ENCODE measurements at places on chromosomes 2 and 18.

DNA sequence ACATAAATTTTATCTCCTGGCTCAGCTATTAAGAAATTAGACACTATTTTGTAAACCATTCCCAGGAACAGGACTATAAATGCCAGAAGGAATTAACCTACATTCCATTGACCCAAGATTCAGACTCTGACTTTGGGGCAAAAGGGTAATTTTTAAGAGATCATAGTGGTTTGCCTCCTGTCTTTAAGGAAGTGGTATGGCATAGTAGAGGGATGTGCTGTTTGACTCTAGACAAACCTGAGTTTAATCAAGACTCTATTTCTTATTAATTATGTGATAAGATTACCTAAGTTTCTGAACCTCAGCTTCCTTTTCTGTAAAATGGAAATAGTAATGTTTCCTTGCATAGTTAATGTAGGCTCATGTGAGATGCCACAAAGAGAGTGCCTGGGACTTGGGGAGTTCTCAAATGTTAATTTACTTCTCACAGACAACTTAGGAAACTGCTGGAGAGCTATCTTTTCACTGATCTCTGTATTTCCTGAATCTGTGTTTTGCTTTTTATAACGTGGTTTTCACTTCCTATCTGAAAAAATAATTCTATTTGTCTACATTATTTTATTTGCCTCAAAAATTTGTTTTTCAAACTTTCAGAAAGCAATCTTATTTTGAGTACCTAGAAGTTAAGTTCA is 11.9 kb upstream of the SLC40A1 start:
- DNase-seq: no peak

- DNase-seq: no peak
Measured at GRCh38 chr2:8217468-8218030, 464.3 kb upstream of the ID2 start.

DNA sequence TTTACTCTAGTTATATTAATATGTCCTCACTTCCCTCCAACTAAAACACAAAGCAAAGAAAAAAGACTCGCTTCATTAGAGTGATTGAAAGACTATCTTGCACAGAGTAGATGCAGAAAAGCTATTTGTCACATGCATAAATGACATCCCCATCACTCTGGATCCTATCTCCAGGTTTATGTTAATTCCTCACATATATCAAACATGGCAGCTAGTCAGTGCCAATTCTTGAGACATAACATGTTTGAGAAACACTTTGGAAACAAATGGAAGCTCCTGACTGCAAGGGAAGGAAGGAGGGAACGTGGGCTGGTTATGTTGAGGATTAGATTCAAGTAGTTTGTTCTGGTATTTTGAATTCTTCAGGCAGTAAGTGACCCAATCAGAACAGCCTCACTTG is 89.8 kb upstream of the BCL2L11 start:
- DNase-seq: no peak

- no peak for DNase-seq
Measured at GRCh38 chr18:80259610-80260009, 12.3 kb upstream of the PARD6G start.

DNA sequence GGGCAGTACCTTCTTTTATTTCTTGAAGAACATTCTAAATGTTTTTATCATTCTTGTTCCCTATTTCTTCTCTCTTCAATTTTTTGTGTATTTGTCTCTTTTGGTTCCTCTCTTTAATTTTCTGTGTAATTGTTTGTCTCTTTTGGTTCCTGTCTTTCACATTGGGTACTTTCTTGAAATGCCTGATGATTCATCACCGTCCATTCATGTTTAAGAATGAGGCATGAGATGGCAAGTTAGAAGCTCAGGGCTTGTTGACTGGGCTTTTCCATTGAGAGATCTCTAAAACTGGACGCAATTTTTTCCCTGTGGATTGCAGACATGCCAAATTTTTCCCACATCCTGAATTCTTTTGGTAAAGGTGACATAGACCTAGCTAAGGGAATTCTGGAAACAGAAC is 33.7 kb upstream of the IL1R2 start:
- no peak for DNase-seq

DNA sequence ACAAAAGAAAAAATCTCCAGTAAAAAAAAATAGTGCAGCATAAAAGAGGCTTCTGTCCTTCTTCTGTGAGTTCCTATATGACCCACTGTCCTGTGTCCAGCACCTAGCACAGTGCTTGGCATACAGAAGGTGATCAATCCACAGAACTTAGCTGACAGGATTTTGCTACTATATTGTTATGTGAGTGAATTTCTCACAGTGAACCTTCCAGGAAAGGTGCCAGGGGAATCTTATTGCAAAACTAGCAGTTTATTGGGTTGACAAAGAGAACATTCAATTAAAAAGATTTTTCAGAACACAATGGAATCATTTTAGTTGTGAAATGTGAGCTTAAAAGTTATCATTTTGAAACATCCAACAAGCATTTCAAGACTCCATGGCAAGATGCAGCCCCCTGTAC is 12.4 kb upstream of the TRIB2 start:
- no peak for DNase-seq

DNA sequence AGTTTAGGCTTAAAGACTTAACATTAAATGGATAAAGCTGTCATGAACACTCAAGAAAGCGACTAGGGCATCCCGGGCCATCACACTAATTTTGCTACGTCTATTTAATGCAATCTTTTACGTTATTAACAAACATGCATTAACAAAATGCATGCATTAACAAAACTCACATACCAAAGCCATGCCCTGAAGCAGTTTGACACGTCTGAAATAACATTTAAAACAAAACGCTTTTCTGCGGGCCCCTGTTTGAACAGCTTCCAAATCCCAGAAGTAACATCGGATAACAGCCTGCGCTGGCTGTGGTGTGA is 458 bp downstream of the B4GALT6 start:
- no peak for DNase-seq

DNA sequence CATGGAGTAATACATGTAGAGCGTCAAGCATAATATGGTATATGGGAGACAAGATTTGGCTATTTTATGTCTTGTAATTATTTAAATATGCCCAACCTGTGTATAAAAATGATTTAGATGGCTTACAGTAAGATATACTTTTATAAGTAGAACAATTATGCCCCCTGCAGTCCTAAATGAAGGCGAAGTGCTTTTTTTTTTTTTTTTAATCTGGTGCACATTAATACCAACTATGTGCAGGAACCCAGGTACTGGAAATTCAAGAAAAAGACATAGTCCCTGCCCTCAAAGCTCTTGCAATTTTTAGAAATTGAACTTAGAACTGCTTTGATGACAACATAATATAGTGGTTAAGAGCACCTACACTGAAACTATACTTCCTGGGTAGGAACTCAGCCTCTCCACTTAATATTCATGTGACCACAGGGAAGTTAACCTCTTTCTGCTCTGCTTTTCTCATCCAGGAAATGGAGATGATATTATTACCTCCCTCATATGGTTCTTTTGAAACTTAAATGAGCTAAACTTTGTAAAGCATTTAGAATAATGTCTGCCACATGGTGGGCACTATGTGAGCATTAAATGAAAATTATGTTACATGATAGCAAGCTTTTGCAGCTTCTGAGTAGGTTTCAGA is 38.1 kb downstream of the AFTPH start:
- DNase-seq: no peak

GRCh38 chr2:26076001-26076587 is 42.2 kb downstream of the RAB10 start:
- DNase-seq: no peak

DNA sequence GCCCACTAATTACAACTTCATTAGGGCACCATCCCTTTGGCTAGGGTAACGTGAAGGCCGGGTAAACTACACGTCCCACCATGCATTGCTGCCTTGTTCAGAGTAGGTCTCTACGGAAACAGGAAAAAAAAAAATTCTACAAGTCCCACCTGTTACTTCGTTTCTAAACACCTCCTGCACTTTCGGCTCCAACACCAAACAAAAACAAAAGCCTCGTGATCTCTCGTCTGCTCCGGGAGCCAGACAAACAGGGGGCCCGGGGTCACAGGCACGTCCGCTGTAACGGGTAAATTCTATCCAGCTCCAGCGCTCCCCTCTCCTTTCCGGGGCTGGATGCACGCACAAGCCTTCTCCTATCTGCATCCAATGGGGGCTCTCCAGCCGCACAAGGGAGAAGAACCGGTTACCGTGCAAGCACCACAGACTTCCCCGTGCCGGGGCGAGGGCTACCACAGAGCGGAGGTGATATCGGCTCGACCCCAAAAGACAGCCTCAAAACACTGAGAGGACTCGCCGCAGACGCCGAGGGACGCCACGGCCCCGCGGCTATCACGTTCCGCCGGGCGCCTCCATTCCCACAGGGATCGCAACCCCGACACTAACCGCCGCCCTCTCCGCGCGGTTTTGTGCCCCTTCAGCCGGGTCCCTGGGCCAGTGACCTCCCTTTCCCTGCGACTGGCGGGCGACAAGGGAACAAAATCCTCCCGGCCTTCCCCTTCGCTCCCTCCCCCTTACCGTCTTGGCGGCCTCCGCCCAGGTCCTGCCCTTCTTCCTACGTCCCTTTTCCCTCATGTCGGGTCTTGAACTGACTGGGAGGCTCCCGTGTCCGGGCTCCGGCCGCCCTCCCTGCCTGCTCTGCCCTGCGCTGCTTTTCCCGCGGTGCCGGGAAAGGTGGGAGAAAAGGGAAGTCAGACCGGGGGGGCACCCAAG is 591 bp downstream of the ASXL2 start:
- DNase-seq: peak; percentile 24

GRCh38 chr2:121298476-121298875 is 13.5 kb upstream of the TFCP2L1 start:
- no peak for DNase-seq

- DNase-seq: no peak
Measured at GRCh38 chr2:107681936-107682335, 144.8 kb upstream of the RGPD4 start.

DNA sequence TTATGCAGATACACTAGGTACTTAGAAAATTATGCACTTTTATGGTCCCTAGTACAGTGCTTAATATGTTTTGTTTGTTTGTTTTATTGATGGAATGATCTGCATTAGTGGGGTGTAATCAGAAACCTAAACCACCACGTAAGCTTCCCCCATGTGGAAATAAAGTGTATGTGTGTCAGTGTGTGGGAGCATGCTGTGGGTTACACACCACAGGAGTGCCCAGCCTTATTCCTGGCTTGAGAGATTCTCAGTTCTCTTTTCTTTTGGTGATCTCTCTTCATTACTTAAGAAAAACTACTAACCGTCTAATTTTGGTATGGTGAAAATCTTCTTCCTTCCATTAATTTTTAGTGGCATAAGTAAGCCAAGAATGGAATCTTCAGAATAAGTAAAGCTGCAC is 398.6 kb downstream of the DCDC2C start:
- no peak for DNase-seq

- DNase-seq: no peak
Measured at GRCh38 chr2:17827785-17828184, 11.5 kb downstream of the MSGN1 start.

GRCh38 chr18:74806700-74807416 is 209.2 kb downstream of the ZNF407 start:
- no peak for DNase-seq

- DNase-seq: no peak
Measured at GRCh38 chr2:43943323-43943722, 52.5 kb downstream of the LRPPRC start.

DNA sequence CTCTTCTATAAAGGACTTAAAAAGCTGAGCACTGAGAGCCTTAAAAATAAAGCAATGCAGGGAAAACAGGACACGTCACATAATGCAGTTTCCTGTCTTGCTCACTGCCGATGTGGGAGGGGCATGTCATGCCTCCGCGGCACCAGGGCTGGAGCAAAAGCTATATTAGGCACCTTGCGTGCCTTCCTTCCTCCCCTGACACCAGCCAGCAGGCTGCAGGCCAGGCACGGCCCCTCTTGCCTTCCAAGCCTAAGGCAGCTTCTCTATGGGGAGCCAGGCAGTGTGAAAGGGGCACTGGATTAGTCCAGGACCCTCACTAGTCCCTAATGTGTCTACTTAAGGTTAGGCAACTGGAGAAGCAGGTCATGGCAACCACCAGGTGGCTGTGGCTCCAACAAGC is 26.3 kb downstream of the MRPL35 start:
- peak; percentile 20 for DNase-seq

DNA sequence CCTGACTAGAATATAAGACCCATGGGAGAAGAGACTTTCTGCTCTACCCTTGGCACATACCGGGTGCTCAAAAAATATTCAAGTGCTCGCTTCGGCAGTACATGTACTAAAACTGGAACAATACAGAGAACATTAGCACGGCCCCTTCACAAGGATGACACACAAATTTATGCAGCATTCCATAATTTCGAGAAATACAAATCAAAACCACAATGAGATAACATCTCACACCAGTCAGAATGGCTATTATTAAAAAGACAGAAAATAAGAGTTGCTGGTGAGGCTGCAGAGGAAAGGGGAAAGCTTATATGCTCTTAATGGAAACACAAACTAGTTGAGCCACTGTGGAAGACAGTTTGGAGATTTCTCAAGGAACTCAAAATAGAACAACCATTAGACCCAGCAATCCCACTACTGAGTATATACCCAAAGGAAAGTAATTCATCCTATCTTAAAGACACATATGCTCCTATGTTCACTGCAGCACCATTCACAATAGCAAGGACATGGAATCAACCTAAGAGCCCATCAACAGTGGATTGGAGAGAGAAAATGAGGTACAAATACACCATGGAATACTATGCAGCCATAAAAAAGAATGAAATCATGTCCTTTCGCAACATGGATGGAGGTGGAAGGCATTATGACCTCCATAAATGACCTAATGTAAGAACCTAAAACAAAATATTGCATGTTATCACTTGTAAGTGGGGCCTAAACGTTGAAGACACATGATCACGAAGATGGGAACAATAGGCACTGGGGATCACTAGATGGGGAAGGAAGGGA is 71.6 kb upstream of the CYP1B1 start:
- no peak for DNase-seq

DNA sequence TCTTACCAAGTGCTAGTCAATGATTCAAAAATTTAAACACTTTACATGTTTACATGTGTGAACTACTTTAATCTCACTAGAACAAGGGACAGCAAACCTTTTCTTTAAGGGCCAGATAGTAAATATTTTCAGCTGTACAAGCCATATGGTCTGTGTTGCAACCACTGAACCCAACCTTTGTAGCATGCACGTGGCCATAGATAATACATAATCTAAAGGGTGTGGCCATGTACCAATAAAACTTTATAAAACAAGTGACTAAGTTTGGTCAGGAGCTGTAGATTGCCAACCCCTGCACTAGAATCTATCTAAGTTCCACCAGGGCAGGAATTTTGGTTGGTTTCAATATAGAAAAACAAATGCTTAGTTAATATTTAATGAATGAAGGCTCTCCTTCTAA is 18.4 kb upstream of the SPRED2 start:
- no peak for DNase-seq

- DNase-seq: no peak
Measured at GRCh38 chr2:197292619-197293018, 18.0 kb downstream of the ANKRD44 start.

- DNase-seq: no peak
Measured at GRCh38 chr2:165197346-165197745, 6.5 kb downstream of the SCN3A start.

- DNase-seq: no peak
Measured at GRCh38 chr2:108354136-108354535, 23.6 kb upstream of the SULT1C4 start.

DNA sequence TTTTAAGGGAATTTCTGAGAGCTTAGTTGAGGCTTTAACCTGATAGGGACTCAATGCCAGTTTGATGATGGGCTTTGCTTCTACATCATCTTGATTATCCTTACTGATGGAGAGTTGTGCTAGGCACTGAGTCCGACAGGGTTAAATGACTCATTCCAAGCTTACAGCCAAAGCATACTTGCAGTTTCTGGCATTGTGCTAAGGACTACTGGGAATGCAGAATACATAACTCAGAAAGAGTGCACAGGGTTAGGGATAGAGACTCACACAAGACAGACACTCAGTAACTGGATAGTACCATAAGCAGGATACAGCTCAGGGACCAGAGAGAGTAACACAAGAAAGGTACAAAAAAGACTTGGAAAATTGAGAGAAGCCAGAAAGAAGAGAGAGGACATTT is 94.1 kb upstream of the SLC14A2 start:
- no peak for DNase-seq
